ENCODE measurements at places on chromosomes 7 and 10.

- DNase-seq, result no peak
Observed at GRCh38 chr10:101319241-101319915, 34.6 kb upstream of the BTRC start.

GRCh38 chr10:111030042-111030750 lies 46.6 kb upstream of the ADRA2A start:
- DNase-seq, result no peak

DNA sequence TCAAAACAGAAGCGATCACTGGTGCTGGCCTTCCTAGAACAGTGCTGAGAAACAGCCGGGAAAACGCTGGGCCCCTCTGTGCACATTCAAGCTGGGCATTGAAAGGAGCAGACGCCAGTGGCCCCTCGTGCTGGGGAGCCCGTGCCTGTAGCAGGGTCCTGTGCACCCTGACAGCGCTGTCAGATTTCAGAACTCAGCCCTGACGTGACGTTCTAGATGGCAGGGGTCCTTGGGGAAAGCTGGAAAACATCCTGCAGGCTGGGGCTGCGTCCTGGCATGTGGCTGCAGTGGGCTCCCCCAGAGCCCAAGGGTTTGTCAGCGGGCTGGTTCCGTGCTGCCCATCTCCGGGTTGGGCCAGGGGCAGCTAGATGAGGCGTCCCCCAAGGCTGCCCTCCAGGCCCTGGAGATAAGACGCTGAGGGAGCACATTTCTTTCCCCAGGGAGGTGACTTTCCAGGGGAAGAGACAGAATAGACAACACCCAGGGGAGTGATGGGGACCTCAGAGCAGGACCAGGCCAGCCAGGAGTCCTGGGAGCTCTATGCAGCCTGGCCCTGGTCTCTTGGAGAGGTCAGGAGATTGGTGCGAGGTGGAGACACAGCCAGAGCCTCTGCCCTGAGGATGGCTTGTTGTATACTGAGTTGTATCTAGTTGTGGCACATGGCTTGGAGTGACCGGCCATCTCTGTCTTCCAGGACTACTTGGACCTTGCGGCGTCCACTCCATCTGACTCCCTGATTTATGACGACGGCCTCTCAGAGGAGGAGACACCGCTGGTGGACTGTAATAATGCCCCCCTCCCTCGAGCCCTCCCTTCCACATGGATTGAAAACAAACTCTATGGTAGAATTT lies 12.1 kb upstream of the CSGALNACT2 start:
- no peak for DNase-seq

DNA sequence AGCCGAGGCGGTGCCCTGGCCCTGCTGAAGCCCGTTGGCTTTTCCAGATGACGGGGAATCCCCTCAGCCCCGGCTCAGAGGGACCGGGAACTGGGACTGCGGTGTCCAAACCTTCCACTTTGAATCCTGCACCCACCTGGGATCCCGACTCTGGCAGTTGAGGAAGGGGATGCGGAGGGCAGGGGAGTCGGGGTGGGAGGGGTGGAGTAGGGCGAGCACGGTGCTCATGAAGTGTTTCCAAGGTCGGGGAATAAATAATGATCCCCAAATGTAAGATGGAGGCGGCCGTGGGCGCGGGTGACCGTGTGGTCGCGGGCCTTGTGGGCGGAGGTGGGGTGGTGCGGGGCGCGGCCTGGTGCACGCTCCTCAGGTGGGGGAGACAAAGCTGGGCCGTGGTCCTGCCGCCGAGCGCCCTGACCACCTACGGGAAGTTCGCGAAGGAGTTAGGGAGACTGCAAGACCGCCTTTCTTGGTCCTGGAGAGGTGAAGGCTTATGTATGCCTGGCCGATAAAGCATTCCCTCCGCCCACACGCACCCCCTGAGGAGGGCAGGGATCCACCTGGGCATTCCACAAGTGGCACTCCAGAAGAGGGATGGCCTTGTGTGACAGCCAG lies 1.4 kb downstream of the MTURN start:
- DNase-seq, result no peak

DNA sequence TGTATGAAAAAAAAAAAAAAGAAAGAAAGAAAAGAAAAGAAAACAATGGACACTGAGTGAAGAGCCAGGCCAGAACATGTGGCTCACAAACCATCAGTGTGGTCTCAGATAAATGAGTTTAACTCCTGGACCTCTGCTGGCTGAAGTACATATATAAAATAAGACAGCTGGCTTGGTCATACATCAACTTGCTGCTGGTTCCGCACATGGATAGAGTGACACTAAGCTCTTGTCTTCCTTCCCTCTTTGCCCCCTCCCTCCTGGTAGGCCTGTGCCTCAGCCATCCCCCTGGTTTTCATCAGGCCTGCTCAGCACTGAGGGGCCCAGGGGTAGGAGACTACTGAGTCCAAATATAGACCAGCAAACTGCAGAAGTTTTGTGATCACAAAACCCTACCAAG lies 58.1 kb upstream of the DGKI start:
- no peak for DNase-seq

- no peak for DNase-seq
Observed at GRCh38 chr10:76141376-76141775, 710.0 kb downstream of the LRMDA start.

GRCh38 chr10:129936266-129936922 lies 27.7 kb downstream of the EBF3 start:
- no peak for DNase-seq

DNA sequence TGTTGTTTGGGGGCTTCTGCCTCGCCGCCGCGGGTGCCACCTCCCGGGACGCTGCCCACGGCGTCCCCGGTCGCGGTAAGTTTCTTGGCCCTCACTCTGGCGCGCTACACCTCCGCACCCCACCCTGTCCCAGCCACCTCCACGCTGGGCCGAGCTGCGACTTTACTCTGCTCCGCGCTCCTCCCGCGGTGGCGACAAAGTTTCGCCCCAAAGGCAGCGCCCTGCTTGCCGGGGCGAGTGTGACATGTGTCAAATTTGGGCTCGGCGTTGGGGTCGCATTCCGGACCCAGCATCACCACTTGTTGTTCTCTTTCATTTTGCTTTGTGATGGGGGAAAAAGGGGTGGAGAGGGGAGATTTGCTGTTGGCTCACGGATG lies 167.7 kb upstream of the PPP1R3A start:
- DNase-seq, result no peak

GRCh38 chr7:12257582-12257981 lies 46.5 kb downstream of the TMEM106B start:
- DNase-seq, result no peak

DNA sequence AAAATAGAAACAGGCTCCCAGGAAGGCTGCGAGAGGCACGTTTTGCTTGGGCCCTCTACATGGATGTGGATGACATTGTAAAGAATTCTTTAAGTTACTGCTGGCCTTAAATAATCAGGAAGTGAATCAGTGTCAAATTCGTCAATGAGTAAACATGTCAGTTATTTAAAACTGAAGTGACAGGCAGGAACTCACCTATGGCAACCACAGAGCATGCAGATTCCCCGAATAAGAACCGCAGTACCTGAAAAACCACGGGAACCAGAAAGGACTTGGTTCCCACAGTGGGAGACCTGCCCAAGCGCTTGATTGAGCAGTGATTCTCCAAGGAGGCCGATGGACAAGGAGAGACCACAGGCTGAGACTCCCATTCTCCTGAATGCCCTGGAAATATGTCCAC lies 351.2 kb upstream of the AKR1E2 start:
- no peak for DNase-seq

DNA sequence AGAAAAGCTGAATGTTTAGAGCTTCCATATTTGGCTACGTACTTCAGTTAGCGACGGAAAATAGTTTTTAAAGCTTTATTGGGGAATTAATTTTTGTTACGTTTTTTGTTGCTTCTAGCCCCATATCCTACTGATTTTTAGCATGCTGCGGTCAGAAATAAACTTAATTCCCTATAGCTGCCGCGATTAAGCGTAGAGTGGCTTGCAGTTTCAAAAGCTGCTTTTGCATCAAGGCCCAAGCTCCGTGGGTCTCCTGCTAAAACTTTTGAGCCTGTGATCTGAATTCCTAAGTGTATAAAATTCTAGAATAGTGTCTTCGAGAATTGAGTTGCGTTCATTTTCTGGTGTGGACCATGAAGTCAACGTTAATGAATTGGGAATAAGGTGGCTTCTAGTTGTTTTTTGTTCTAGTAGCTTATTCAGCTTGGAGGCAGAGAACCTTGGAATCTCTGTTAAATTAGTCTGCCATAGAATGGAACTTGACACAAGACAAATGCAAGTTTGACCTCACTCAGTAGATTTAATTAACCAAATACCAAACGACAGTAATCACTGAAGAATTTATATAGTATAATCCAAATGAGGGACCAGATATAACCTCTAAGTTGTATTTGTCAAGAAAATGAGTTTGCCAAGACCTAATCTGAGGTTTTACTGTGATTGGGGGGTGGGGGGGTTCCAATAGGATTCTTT lies 977 bp downstream of the CALU start:
- no peak for DNase-seq

GRCh38 chr10:132232023-132232951 lies 45.5 kb downstream of the DPYSL4 start:
- DNase-seq, result no peak

- DNase-seq, result no peak
Observed at GRCh38 chr7:452226-452751, 67.4 kb downstream of the PDGFA start.

DNA sequence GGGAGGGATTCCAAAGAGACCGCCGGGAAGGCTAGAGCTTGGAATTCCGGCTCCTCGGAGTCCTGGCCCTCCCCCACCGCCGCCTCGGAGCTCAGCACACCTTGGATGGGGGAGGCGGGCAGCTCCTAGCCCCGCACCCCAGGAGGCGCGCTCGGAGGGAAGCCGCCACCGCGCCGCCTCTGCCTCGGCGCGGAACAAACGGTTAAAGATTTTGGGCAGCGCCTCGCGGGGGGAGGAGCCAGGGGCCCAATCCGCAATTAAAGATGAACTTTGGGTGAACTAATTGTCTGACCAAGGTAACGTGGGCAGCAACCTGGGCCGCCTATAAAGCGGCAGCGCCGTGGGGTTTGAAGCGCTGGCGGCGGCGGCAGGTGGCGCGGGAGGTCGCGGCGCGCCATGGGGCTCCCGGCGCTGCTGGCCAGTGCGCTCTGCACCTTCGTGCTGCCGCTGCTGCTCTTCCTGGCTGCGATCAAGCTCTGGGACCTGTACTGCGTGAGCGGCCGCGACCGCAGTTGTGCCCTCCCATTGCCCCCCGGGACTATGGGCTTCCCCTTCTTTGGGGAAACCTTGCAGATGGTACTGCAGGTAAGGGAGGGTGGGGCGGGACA lies at the start of gene CYP26A1:
CYP26A1 (plus strand) TSS at position 355 of the 608 bp plus-strand sequence; CDS start at position 397, 42 bp downstream.
- DNase-seq, result no peak
